ENCODE measurements at places on chromosomes 4 and X.

- DNase-seq, result peak; percentile 43
Measured at GRCh38 chr4:189502841-189503435, 437.7 kb upstream of the FRG1 start.

GRCh38 chr4:13159041-13159620, 325.0 kb downstream of the RAB28 start:
- DNase-seq, result no peak

GRCh38 chr4:172998527-172999469, 169.8 kb upstream of the GALNT7 start:
- DNase-seq, result peak; percentile 74

- DNase-seq, result peak; percentile 33
Measured at GRCh38 chrX:5708251-5708650, 520.4 kb downstream of the NLGN4X start.

- DNase-seq, result peak; percentile 1
Measured at GRCh38 chrX:31423609-31424189, 351.9 kb upstream of the FTHL17 start.

DNA sequence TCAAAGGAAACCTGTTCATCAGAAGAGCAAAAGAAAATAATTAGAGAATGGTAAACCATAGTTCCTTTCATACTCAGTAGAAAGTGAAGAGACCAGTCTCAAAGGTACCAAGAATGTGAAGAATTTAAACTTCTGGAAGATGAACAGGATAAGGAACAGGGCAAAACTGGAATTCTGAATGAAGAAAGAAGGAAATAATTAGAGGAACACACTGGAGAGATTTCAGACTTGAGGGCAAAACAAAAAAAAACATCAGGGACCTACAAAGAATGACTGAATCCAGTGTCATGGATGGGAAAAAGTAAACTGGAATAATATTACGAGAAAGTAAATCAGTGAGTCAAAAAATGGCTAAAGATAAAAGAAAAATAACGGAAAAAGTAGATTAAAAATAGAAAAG, 245.6 kb upstream of the NEIL3 start:
- no peak for DNase-seq

- DNase-seq, result peak; percentile 79
Measured at GRCh38 chrX:10190367-10190766, 33.6 kb downstream of the CLCN4 start.

GRCh38 chr4:58738375-58738774, 1628.2 kb upstream of the IGFBP7 start:
- DNase-seq, result no peak

DNA sequence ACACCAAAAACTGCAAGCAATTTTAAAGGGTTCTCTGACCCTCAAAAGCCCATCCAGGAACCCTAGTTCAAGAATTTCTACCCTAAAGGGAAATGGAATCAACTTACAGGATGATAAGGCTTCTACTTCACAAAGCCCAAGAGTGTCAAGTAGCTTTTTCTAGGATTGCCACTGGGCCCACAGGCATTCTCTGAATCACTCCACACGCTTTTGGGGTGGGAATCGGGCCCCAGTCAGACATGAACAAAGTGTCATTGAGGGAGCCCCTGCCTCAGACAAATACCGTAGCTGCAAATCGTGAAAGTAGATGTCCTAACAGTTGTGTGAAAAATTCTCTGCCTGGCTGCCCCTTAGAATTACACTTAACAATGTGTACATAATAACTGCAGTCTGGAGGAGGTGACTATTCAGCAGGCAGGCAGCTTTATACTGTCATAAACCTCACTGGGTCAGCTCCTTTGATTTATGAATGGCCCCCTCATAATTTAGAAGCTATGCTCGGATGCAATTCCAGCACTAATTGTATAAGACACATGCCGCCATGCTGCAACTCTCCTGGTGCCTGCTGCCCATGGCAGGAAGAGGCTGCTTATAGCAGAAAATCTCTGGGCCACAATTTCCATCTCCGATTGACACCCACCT, 36.7 kb downstream of the CHRDL1 start:
- DNase-seq, result no peak

GRCh38 chr4:128386761-128387599, 99.4 kb upstream of the PGRMC2 start:
- DNase-seq, result peak; percentile 51

DNA sequence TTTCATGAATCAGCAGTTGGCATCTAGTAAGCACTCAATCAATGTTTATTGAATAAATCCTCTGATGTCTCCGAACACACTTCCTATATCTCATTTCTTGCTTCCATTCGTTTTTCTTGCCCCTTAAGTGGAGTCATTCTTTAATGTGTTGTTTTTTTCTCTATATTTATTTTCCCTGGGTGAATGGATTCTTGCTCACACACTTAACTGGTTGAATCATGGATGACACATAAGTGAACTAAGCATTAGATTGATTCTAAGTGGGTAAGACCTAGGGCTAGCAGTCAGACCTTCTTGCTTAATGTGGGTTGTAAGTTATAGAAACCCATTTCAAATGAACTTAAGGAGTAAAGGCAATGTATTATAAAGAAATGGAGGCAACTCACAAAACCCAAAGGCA, 111.1 kb downstream of the RTL3 start:
- no peak for DNase-seq

GRCh38 chr4:153418558-153418957, 47.6 kb upstream of the TMEM131L start:
- no peak for DNase-seq

DNA sequence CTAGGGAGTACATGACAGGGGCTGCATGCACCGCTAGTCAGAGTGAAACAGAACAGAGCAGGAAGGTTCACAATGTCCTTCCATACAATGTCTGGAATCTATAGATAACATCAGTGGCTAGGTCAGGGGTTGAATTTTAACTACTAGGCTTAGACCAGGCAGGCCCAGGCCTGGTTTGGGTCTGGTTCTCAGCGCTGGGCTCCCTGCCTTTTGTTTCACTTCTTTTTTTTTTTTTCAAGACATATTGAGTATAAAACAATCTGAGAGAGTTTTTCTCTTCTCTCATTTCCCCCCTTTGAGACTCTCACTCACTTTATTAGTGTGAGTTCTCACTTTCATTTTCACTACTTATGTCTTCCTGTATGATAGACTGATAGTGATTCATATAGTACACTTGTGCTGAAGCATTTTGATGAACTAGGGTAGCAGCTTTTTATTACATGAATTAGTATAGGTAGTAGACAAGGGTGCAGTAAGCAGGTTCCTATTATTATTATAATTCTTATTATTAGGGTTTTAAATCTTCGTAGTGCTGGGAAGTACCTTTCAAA, 120.0 kb upstream of the ZDHHC15 start:
- DNase-seq, result no peak

- no peak for DNase-seq
Measured at GRCh38 chrX:147890756-147891155, 21.0 kb upstream of the FMR1 start.

- DNase-seq, result no peak
Measured at GRCh38 chr4:163367651-163368050, 24.0 kb downstream of the NPY5R start.

GRCh38 chr4:148166132-148166591, 276.1 kb downstream of the NR3C2 start:
- DNase-seq, result no peak

GRCh38 chrX:69318651-69319340, 153.5 kb upstream of the PJA1 start:
- no peak for DNase-seq

DNA sequence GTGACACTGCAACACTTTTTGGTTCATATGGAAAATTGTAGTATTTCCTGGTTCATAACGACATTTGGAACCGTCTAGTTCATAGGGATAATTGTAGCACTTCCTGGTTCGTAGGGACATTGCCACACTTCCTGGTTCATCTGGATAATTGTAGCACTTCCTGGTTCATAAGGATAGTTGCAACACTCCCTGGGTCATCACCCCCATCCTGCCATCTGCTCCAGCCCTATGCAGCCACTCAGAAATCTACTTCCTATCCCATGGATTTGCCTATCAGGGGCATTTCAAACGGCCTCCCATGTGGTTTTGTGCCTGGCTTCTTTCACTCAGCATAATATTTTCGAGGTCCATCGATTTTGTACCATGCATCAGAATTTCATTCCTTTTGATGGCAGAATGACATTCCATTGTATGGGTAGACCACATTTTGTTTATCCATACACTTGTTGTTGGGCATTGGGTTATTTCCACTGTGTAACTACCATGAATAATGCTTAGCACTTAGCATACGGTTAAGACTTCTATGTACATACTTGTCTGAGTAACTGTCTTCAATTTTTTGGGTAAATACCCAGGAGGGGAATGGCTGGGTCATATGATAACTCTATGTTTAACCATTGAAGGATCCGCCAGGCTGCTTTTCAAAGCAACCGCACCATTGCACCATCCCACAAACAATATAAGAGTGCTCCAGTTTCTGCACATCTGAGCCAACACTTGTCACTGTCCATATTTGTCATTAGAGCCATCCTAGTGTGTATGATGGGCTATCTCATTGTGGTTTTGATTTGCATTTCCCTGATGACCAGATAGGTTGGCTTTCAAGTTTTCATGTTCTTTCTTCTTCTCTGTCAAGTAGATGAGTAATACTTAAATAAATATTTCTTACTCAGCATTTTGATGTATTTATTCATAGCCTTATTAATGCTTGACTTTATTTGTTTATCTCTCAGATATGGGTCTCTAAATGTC, 58.3 kb upstream of the CD99 start:
- no peak for DNase-seq

DNA sequence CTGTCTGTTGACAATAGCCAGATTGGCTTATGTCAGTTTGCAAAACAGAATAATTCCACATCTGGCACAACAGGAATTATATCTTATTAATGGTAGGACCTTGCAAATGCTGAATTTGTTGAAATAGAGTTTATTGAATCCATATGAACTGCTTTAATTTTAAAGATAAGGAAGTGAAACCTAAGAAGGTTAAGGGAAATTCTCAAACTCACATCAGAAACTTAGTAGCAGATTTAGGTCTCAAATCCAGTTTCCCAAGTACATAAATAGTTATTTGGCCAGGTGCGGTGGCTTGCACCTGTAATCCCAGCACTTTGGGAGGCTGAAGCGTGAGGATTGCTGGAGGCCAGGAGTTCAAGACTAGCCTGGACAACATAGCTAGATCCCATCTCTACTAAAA, 117.1 kb downstream of the HNRNPD start:
- peak; percentile 15 for DNase-seq

DNA sequence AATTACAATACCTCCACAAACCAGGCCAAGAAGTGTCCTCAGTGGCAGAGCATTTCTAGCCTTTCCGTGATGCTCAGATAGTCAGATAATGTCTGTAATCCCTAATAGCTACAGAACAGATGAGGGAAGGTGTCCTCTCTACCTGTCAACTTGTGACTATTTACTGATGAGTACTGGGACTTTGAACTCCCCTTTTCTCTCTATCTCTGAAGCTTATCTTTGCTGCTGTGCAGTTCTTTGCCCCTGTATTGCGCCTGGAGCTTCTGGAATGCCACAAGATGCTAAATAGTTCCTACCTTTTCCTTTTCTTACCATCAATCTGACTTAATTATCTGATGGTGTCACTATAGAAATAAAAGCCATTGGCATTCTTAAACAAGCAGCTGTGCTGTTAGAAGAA, 30.5 kb downstream of the FGF2 start:
- DNase-seq, result no peak

GRCh38 chrX:45524805-45525204, 324.1 kb upstream of the DIPK2B start:
- no peak for DNase-seq

DNA sequence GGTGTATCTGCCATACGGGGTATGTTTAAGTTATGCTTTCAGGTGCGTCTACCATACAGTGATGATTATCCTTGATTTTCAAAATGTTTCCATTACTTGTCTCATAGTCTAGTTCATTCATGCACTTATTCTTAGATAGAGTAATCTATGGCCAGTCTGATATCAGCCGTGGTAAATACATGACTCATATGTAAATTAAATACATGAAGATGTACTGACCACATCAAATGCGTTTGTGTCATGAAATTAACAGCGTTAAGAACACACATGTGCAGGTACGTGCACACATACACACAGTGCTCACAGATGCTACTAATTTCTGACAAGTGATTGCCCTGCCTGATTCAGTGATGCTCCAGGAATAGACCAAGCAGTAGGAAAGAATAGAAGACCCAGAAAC, 75.2 kb upstream of the EXOC1L start:
- no peak for DNase-seq

DNA sequence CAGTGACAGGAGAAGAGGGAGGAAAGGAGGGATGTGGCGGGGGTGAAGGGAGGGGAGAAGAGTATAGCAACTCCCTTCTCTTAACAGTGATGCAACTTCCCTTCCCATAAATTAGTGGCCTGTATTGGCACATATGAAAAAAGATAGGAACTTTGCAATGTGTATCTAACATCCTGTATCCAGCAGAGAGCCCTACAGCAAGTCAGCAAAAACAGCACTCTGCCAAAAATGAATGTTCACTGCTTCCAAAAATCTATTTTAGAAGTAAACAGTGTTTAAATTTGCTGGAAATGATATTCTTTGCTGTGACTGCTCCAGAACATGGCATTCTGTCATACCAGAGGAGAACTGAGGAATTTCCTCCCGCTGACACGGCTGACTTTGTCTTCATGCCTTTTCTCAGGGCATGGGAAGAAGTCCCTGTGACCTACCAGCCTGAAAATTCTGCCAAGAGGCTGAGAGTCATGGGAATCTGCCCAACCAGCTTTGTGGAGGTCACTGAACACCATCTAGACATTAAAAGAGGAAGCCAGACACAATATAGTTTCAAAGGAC, 343.4 kb upstream of the RASGEF1B start:
- peak; percentile 49 for DNase-seq

GRCh38 chr4:134777606-134778005, 576.0 kb upstream of the PABPC4L start:
- no peak for DNase-seq

DNA sequence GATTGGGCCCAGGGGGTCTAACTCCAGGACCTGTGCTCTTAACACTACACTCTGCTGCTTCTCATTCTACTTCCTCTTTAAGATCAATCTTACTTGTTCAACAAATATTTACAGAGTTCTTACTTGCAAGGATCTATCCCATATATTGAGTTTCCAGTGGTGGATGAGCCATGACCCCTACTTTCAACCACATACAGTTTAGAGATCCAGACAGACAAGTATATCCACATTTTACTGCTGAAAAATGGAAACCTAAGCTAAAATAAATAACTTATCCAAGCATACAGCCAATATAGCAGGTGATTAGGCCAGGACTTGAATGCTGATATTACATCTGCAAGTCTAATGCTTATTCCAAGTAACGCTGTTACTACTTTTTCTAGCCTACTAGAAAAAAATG, 18.7 kb downstream of the TMEM150C start:
- DNase-seq, result no peak

- peak; percentile 30 for DNase-seq
Measured at GRCh38 chrX:134782796-134783195, 124.5 kb upstream of the PLAC1 start.

- DNase-seq, result no peak
Measured at GRCh38 chr4:175054980-175055379, 136.8 kb downstream of the ADAM29 start.

- no peak for DNase-seq
Measured at GRCh38 chr4:11878241-11878640, 449.5 kb upstream of the HS3ST1 start.

- DNase-seq, result no peak
Measured at GRCh38 chr4:82125787-82126297, 247.9 kb downstream of the HNRNPD start.
